ENCODE measurements at places on chromosomes 5 and 9.

- DNase-seq, result no peak
These were observed 532.4 kb downstream of the ANXA1 start for GRCh38 chr9:73683862-73684591.

- DNase-seq, result no peak
These were observed 7.9 kb upstream of the ANKHD1 start for GRCh38 chr5:140393738-140394137.

GRCh38 chr9:95724253-95724991 is 151.1 kb upstream of the ERCC6L2 start:
- peak; percentile 71 for DNase-seq

DNA sequence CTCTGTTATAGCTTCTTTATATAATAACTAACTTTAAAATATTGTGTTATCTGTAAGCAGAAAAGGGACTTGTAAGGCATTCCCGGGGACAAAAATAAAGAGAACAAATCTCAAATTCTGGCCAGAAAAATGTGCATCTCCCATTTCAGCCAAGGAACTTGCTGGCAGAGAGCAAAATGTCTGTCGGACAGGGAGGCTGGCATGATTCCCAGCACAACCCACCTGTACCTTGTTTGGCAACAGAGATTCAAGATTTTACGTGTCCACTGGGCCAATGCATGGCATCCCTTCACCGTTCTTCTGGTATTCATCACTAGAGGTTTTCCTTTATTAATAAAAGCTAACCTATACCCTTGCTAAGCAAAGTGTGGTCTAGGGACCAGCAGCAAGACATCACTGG is 566.6 kb downstream of the PSAT1 start:
- DNase-seq, result no peak

DNA sequence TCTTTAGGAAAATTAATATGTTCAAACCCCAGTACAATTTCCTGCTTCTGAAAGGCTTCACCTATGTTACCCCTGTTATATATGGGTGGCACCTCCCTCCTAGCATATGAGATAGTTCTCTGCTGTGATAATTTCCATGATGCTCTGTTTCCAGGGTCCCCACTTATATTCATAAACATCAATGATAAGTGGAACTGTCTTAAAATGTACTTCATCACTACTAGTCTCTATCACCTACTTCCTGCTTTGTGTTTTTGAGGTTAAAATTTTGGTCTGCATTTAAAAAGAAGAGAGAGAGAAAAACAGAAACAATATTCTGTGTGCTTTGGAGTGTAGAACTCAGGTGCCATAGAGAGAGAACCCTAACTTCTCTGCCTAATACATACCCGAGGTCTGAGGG is 234.7 kb downstream of the HTR1A start:
- DNase-seq, result no peak

DNA sequence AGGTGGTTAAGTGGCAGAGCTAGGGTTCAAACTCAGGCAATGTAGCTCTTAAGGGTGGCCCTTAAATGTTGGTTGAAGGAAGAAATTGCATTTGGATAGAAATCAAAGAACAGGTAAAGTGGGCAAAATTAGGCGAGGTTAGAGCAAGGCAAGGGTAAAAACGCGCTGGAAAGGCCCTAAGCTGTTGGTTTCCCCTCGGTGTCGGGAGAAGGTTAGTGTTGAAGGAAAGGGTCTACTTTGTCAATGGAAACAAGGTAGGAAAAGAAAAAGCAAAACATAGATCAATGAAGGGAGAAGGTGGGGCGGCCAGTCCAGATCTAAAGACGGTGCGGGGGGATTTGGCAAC is 431 bp downstream of the FASTKD3 start:
- no peak for DNase-seq

- DNase-seq, result no peak
These were observed 12.9 kb downstream of the PHYHD1 start for GRCh38 chr9:128933731-128934130.

DNA sequence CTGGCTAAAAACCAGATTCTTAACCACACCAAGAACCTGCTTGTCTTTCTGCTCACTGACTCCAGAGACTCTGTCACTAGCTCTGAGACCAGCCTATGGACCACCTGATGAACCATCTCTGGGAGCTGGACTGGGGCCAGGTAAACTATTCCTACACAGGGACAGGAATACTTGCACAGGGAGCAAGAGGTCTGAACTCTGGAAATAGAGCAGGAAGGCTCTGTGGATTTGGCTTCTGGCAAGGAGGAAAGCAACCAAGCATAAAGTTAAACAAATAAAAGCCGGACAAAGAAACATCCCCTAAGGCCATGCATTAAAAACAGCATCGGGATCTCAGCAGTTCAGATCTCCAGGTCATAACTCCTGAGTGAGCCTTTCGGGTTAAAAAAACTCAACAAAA is 5.6 kb upstream of the SPARC start:
- no peak for DNase-seq

DNA sequence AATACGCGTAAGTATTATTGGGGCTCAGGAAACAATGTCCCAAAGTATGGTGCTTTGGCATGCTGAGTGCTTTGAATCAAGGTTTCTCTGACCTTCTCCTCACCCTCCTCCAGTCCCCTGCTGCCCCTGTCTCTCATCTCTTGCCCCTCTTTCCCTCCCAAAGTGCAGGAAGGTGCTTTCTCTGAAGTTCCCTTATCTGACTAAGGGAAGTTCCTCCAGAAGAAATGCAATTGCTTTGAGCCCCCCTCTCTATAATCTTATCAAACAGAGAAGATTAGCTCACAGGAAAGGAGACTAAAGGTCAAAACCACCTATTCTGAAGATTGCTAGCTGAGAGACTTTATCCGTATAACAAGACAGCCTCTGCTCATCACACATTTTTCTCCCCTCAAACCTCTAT is 288.1 kb downstream of the ARL15 start:
- DNase-seq, result no peak

DNA sequence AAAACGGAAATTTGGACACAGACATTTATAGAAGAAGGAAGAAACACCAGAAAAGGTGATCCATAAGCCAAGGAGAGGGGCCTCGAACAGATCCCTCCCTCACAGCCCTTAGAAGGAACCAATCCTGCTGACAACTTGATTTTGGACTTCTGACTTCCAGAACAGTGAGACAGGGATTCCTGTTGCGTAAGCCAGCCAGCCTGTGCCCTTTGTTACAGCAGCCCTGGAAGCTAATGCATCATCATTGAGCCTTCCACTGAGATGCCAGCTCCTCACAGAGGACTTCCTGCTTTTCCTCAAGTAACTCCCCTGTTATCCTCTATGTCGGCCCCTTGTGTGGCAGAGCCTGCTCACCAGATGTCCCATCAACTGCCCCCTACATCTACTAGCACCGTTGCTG is 94.1 kb downstream of the JMY start:
- no peak for DNase-seq

GRCh38 chr5:34038390-34038789 is 4.6 kb downstream of the C1QTNF3 start:
- no peak for DNase-seq

DNA sequence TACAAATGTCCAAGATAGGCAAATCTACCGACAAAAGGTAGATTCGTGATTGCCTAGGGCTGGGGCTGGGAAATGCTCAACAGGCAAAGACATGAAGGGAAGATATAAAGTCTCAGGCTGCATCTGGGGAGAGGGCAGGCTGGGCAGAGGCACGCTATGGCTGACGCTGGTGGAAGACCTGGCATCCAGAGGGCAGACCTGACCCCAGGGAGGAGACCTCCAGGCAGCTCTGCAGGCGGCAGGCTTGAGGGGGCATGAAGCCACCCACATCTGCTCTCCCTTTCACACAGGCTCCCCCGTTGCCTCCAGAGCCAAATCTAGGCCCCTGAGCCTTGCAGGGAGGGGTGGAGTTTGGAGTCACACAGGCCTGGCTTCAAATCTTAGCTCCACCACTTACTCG is 145.5 kb downstream of the PAX5 start:
- DNase-seq, result no peak

- DNase-seq, result no peak
These were observed 83.4 kb downstream of the CPLANE1 start for GRCh38 chr5:37165761-37166160.

- DNase-seq, result no peak
These were observed 125.0 kb downstream of the TRIO start for GRCh38 chr5:14267991-14268708.

DNA sequence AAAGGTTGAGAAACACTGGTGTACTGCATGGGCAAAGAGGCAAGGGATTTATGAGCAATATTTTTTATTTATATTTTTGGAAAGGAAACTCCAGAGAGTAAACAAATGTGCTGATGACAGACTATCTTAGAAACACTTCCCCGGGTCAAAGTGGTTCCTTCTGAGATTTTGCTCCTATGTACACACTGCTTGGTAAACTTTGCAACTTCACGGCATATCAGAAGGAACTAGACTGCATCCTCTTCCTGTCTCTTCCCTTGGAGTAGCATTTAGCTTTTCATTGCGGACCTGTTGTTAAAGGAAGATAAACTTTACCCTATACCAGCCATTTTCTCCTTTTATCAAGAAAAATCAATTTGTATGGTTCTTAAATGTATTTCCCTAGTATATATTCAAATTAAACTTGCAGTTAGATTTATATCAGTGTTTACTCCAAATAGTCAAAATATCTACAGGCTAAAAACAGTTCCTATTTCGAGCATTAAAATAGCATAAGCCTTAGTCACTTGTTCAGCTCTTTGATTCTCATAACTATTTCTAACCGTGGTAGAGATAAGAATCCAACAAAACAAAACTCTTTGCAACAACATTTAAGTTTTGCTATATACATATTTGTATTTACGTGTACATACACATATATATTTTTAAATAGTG is 48.0 kb upstream of the LRRC19 start:
- DNase-seq, result no peak

Measured in CD4-positive, alpha-beta T cell treated with Interleukin-1 beta for 1 hour (primary cell).